ENCODE measurements at places on chromosomes 6 and 20.

DNA sequence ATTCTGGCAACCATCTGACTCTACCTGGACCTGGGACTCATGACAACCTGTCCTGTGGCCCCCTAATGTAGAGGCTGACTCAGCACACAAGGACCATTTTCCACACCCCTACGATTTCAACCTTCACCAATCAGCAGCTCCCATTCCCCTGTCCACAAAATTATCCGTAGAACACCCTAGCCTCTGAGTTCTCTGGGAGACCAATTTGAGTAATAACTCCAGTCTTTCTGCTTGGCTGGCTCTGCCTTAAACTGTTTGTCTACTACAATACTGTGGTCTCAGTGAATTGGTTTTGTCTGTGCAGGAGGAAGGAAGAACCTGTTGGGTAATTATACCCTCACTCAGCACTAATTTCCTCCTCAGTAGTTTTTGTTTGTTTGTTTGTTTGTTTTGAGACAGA lies 99.3 kb upstream of the MRPS10 start:
- DNase-seq = no peak

DNA sequence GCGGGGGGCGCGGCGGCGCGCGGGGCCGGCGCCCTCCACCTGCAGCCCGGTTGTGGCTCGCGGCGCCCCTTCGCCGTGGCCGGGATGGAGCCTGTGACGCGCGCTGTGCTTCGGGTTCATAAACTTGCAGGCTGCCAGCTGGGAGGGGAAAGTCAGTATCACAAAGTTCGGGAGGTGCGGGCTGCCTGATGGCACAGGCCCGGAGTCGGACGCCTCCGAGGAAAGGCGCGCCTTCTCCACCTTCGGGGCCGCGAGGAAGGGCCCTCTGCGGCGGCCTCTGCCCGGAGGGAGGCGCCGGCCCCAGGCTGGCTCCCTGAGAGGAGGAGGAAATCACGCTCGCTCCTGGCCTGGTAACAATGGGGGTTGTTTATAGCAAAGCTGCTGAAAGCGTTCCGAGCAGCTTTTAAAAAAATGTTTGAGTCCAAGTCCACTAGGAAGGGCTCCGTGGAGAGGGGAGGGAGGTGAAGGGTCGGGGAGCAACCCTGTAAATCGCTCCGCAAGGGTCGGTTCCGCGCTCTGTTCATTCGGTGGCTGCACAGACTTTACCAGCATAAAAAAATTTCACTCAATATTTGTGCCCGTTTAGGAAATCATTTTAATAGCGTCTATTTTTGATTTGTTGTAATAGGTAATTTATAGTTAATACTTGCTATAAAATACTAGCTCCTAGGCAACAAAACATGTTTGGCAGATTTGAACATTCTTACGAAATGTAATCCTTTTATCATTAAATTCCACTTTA lies 1.0 kb downstream of the AFDN start:
- peak; percentile 30 for DNase-seq

DNA sequence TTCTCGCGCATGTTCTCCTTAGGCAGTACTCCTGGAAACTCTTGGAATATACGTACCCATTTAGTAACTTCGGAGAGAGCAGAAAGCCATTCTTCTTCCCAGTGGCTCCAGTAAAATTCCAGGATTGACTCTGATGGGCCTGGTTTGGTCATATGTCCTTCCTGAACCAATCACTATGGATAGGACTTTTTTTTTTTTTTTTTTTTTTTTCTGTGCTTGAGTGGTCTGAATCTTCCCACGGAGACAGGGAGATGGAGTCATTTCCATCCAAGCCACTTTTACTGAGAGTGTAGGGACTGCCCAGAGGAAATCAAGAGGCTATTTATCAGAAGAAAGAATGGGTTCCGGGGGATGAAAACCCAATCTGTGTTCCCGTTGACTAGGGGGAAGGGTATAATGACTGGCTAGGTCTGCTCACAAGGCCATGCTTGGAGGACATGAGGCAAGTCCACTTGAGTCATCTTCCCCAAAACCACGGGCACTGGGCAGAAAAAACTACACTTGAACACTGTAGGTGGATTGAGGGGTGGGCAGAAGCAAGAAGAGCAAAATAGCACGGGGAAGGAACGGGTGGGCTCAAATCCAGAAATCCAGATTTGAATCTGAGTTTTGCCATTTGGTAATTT lies 35.4 kb upstream of the MRPS18A start:
- DNase-seq = no peak

DNA sequence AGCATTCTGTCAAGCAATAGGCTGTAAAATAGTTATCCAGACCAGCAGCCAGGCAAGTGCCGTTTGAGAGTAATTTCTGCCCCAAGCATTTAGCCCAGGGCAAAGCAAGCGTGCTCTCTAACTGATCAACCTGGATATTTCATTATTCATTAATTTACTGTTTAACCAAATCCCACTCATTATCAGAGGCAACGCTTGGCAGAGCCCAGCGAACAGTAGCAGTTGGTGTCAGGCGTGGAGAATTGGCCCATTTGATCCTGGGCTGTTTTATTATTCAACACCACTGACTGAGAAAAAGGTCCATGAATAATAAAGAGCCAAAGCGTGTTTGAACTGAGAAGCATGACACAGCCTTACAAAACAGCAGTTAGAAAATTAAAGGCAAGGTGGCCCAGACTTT lies 35.3 kb downstream of the TFAP2B start:
- no peak for DNase-seq

- no peak for DNase-seq
Observed at GRCh38 chr20:59405226-59406200, 105.1 kb downstream of the EDN3 start.

GRCh38 chr6:170542031-170542719 lies 10.9 kb downstream of the PSMB1 start:
- DNase-seq = no peak

DNA sequence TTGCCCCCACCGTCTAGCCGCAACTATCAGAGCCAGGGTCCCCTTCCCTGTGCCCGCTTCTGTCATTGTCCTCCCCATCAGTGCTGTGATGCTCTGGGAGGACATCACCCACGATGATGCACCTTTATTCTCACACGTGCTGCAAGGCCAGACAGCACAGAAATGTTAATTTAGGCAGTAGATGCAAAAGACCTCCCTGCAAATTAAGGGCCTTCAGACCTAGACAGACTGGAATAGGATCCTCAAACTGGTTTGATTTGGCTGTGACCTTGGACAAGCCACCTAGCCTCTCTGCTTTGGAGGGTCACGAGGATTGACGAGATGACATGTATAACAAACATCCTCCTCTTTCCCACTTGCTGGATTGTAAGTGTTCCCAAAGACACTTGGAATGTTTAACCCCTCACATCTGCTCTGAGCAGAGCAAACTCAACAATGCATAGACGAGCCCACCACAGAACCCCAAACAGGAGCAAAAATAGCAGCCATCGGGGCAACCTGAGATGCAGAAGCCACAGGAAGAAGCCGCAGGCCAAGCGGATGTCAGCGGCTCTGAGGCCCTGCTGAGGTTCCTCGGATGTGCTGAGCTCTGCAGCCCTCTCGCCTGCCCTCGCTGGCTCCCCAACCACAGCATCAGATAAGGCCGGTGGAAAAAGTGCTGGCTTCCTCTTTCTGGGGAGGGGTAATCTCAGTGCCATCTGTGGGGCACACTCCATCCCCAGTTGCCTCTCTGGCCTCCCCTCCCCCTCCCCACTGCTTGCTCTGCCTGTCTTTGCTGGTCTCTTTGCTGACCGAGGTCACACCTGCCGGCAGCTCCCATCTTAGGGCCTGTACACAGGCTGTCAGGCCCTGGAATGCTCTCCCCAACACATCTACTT lies 35.3 kb downstream of the TOX2 start:
- DNase-seq = peak; percentile 60

- no peak for DNase-seq
Observed at GRCh38 chr6:164897523-164898235, 411.7 kb downstream of the C6orf118 start.

DNA sequence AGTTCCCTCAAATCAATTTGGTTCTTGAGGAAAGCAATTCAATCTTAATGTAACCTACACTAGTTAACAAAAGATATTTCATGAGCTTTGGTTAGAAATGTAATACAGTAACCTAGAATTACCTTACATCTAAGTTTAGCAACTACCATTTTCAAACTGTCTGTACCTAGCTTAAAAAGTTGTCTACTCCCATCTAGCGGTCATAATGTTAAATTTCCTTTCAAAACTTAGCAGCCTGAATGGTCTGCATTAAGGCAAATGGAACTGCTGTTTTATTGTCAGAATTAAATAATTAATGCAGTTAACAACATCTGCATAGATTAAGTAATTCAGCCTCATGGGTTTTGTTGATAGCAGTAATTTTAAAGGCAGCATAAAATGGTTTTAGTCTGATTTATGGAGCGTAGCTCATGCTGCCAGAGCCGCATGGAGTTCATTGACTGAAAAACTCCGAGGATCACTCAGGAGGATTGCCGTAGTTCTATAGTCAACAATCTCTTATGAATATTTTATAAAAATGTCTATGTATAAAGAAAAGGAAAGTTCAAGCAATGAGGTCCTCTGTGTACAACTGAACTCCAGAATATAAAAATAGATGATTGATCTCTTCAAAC lies 485.4 kb upstream of the MANEA start:
- DNase-seq = no peak

DNA sequence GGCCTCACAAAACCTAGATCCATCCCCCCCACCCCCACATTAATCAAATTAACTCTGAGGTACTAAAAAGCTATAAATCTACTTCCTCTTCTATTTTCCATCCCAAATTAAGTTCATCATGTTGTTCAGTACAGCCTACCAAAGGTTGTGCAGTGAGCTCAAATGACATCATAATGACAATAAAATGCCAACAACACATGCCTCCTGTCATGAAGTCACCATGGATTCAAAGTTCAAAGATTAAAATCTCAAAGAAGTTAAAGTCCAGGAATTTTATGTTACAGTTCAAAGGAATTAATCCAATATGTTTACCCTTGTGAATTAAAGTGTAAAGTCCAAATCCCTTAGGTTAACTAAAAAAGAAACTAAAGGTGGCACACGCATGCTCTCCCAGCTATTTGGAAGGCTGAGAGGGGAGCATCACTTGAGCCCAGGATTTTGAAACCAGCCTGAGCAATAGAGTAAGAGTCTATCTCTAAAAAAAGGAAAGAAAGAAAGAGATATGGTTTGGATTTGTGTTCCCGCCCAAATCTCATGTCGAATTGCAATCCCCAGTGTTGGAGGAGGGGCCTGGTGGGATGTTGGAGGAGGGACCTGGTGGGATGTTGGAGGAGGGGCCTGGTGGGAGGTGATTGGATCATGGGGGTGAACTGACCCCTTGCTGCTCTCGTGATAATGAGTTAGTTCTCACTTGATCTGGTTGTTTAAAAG lies 25.7 kb upstream of the SIRT5 start:
- no peak for DNase-seq

DNA sequence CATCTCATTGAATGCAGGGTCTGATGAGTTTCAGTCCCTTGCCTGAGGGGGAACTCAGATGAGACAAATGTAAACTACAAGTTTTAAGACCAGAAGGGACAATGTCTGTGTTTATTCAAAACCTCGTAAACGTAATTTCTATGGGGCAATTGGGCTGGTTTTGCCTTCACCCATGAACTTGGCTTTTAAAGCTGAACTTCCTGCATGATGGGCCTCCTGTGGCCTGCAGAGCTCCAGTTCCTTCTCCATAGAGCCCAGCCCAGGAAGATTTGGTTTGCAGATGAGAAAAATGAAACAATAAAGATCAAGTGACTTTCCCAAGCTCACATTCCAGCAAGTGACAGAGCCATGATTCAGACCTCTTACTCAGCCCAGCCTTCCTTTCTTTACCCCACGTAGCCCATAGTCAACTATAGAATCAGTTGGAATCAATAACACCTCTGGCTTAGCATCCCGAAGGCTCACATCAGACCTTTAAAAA lies 612.3 kb downstream of the UTRN start:
- DNase-seq = no peak

DNA sequence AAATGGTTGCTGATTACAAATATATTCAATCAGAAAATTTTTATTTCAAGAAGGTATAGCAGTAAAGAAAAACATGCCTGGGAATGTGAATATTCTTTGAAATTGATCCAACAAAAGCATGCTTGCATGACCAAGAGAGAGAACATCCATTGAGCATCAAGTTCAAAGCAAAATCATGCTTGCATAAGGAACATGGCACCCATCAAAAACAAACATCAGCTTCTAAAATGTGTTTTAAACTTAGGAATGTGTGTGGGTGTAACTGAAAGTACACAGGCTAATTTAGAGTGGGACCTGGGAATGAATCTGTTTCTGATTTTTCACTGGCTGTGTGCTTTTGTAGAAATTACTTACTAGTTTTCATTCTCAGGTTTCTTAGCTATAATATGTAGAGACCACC lies 5.6 kb downstream of the SLC17A5 start:
- no peak for DNase-seq

DNA sequence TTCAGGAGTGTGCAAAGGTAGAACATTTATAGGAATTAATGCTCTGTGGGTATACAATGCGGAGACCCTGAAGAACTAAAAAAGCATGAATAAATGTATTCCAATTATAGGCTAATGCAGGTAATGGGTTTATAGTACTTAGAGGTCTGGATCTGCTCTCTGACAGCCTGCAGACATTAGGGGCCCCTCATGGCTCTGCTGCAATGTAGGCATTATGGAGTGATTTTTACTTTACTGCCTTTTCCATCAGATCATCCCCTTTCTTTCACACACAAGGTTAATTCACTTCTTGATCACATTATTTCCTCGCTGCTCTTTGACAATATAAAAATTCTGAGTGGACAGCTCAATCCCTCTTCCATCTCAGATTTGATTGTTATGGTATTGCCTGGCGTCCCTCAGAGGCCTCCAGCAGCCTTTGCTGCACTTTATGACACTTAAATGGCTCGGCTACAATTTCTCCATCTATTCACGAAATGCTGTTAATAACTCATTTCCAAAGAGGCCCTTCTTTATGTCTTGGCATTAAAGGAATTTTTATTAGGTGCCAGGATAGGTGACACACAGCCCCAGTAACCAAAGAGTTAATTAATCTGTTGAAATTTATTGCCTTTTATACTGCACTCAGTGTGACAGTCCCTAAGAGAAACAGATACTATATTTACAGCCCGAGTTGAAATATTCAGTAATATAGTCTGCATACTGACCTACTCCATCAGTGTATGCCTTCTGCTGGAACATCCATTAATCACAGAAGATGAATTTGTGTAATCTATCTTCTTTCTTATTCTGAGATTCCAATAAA lies 33.4 kb upstream of the SLC35B3 start:
- DNase-seq = no peak

DNA sequence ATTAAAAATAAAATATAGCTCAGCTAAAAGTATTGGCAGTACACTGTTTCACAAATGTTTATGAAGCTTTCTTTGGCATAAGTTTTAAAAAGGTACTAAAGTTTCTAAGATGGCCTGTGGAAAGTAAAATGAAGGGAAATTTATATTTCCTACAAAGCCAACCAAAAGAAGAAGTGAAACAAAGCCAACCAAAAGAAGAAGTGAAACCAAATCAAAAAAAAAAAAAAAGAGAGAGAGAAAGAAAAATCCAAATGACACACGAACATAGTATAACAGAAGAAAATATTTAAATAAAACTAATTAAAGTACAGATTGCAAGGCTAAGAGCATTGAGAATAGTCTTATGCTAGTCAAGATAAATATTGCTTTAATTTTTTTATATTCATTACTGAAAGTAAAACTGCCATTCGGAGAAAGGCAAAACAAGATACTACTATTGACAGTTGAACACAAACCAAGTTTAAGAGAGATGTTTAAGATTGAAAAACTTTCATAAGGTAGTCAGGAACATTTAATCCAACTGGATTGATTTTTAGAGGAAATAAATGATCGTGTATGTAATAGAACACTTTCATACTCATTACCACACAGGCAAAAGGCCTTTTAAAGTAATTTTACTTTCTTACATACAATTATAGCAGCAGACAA lies 12.8 kb upstream of the KHDRBS2 start:
- DNase-seq = no peak

- DNase-seq = no peak
Observed at GRCh38 chr6:8000188-8000596, 64.0 kb downstream of the BLOC1S5 start.
